Mesenteric fat pad (tissue), 1 donor: ENCODE measurements at places on chromosomes 13 and 19. TPM values are rescaled to one million over a fixed set of nuclear protein-coding genes. Genes with fewer than 3 reads are reported as not detected.

Gene DCT
- 0.26 TPM for total RNA-seq

Gene RFXAP
- 4.0 TPM for total RNA-seq

Gene NCR1
- total RNA-seq: 0.51 TPM

Gene SLC27A5
- 6.5 TPM for total RNA-seq

Gene MIR17HG
- 3.5 TPM for total RNA-seq

Gene ZNF610
- 1.1 TPM for total RNA-seq

Gene DZIP1
- total RNA-seq: 7.8 TPM

Gene LILRB2
- total RNA-seq: 14.4 TPM

Gene URAD
- 1.7 TPM for total RNA-seq

Gene GPALPP1
- total RNA-seq: 15.3 TPM

Gene IGSF23
- total RNA-seq: not detected

Gene SRRM5
- total RNA-seq: 0.22 TPM
